ENCODE measurements at places on chromosomes 6 and 20.
A peak's percentile ranks its signal among the peaks of the same experiment; 100 is the strongest.

GRCh38 chr20:49769048-49769581 is 43.5 kb upstream of the SLC9A8 start:
- no peak for DNase-seq

- DNase-seq, result no peak
Measured at GRCh38 chr6:146892613-146893401, 294.0 kb downstream of the ADGB start.

GRCh38 chr6:148723484-148723883 is 23.3 kb upstream of the UST start:
- no peak for DNase-seq

- DNase-seq, result no peak
Measured at GRCh38 chr20:24607402-24607801, 138.0 kb downstream of the SYNDIG1 start.

GRCh38 chr20:33719277-33719988 is 677 bp downstream of the PXMP4 start:
- no peak for DNase-seq

DNA sequence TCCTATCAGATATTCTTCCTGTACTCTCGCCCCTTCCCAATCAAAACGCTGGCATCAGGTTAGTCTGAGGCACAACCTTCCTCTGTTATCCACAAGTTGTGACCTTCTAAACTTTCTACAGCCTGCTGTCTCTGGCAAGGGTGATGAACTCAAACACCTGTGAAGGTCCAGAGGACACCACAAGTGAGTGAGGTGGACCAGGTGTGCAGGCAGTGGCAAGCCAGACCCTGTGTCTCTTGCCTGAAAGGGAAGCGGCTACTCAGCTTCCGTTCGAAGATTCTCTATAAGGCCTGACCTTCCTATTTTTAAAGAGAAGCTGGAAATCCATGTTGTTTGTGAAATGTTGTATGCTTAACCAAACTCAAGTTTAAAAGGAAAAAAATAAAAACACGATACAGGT is 36.8 kb downstream of the GCM1 start:
- no peak for DNase-seq

DNA sequence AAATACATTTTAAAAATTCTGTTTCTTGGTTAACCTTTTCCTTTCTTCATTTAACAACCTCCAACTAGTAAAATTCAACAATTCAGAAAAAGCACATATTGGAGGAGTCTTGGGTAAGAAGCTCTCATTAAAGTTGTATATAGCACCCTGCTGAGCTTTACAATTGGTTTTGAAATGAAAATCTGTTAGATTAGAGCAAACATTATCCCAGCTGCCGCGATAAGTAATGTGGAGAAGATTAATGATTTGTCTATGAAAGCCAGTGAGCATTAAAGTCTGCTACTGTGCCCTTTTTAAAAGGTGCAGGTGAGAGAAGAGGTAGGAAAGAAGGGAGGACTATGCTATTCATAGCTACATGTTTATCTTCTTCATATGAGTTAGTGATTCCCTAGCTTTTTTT is 201.5 kb downstream of the ZFAND3 start:
- no peak for DNase-seq

GRCh38 chr20:58587467-58587866 is 63.6 kb upstream of the STX16 start:
- DNase-seq, result no peak

DNA sequence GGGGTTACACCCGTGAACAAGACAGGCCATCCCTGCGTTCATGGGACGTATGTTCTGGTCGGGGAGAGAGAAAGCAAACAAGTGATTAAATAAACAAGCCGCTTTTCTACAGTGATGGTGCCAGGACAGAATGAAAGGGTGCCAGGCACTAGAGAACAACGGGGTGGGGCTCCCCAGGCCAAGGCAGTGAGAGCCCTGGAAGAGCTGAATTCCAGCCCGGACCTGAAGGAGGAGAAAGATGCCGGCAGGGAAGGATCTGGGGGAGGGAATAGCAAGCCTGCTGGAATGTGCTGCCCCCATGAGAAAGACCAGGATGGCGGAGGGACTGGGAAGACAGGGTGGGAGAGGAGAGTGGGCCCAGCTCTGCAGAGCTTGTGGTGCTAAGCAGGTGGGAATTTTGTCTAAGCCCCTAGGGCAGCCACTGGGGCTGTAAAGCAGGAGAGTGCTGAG is 7.5 kb downstream of the SNAI1 start:
- DNase-seq, result no peak

DNA sequence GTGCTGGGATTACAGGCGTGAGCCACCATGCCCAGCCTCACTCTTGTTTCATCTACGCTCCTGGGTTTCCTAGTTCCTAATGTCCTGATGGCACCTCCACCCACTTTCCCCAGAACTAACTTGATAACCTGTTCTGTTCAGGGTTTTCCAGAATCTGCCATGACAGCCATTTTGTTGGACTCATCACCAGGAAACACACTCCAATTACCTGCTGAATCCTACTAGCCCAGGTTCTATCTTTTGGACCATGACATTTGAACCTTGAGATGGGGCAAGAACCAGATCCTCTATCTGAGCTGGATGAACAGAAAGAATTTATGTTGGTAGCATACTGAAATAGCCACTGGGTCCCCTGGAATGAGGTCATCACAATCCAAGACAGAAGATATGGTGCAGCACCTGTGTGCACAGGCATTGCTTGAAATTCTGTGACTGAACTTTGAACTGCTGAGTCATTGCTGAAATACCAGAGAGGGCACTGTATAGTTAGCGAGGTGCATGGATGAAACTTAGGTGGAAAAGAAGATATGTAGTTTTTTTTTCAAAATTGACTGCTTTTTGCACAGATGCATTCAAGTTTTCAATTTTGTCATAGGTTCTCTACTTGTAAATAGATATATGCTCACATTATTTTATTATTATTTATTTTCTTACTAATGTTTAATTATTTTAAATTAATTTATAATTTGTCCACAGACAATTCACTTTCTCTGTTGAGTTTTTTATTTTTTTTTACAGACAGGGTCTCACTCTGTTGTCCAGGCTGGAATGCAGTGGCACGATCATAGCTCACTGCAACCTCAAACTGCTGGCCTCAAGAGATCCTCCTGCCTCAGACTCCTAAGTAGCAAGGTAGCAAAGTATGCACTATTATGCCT is 42.8 kb upstream of the TASP1 start:
- DNase-seq, result no peak

- no peak for DNase-seq
Measured at GRCh38 chr20:58389968-58390658, 1.1 kb downstream of the VAPB start.

DNA sequence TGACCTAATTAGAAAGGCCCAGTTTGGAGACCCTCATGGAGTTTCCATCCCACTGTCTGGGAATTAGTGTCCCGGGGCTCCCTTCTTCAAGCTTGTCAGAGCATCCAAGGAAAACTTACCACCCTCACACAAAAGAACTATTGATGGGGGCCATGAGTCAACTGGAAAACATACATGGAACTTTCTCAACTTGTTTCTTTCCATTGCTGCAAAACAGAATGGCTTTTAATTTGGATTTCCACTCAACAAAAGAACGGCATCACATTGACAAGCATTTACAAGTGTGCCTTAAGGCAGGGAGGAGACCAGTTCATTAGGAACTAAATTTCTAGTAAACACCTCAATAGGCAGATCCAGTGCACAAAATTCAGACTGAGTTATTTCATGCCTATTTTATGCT is 289.1 kb upstream of the PREP start:
- DNase-seq, result no peak

GRCh38 chr6:147564556-147564955 is 56.1 kb downstream of the SAMD5 start:
- DNase-seq, result no peak

- DNase-seq, result peak; percentile 2
Measured at GRCh38 chr6:17281100-17281496, at the start of gene RBM24. TSS of gene RBM24 (plus strand) at chr6:17281361. CDS start at chr6:17281582, 221 bp downstream.

DNA sequence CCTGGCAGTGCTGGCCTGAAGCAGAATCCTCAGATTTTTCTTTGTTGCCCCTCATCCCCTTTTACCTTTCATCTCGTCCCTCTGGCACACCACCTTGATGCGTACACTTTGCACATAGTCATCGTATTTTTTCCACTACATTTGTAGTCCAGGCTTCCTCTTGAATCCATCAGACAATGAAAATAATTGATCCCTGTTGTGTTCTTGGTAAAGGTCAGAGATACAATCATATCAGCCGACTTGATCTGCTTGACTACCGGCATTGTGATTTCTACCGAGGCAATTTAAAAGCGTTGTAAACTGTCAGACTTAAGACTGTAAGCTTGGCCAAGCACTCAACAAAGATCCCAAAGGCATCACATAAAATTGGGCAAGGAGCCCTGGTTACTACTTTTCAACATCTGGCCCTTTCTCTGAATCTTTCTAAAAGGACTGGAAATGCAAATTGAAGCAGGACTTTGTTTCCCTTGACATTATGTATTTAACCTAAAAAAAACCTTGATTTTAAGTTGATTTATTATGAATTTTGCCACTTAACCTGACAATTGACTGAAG is 512.6 kb downstream of the LMBRD1 start:
- no peak for DNase-seq

- DNase-seq, result no peak
Measured at GRCh38 chr20:2626853-2627541, 25.4 kb upstream of the NOP56 start.

- no peak for DNase-seq
Measured at GRCh38 chr6:63391203-63391970, 71.6 kb upstream of the LGSN start.

DNA sequence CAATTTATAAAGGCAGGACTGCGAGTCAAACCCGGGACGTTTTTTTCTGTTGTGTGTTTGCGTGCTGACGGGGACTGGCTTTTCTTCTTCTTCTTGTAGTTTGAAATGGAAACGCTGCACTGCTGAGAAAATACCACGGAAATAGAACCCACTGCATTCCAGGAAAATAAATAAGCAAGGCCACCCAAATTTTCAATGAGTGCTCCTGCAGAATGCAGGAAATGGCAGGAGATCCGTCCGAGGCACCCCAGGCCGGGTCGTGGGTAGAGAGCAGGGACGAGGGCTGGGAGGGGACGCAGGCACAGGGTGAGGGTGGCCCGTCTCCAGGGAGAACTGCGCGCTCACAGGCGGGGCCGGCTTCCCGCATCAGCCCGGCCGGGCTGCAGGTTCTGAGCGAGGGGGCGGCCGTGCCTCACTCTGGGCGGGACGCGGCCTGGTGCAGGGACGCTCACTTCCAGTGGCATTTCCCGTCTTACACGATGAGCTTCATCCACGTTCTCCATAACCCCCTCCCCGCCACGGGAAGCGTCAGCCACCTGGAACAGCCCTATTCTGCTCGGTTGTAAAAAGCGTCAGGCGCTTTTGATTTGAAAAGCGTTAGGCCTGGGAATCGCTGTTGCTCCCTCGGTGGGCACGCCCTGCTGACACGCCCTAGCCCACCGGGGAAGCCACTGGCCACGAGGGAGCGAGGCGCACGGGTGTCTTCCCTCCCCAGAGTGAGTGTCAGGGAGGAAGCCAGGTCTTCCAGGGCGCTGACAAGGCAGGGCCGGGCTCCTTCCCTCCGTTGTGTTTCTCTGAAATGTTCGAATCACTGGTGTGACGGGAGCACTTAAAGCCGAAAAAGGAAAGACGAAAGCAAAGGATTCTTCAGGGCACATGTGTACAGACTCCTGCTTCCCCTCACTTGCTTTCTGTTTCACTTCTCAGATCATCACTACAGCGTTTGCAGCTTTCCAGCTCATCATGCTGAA is 17.9 kb upstream of the EXOC2 start:
- DNase-seq, result peak; percentile 18

DNA sequence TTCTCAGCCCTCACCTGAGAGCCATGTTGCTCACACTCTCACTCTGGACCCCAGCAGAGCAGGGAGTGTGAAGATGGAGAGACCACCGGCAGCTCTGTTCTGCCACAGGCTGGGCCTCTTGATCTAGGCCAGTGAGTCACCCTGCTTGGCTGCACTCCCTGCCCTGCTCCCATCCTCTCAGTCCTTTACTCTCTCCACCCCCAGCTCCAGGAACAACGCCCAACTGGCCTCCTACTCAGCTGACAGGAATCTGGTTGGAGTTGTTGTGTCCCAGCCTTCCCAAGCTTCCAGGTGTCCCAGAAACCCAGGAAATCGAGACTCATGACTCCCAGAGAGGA is at the start of gene PSORS1C1:
Gene PSORS1C1, plus strand, starts transcription at position 260 of the 338 bp plus-strand sequence. CDS start 14,833 bp downstream, outside the sequence.
- no peak for DNase-seq

DNA sequence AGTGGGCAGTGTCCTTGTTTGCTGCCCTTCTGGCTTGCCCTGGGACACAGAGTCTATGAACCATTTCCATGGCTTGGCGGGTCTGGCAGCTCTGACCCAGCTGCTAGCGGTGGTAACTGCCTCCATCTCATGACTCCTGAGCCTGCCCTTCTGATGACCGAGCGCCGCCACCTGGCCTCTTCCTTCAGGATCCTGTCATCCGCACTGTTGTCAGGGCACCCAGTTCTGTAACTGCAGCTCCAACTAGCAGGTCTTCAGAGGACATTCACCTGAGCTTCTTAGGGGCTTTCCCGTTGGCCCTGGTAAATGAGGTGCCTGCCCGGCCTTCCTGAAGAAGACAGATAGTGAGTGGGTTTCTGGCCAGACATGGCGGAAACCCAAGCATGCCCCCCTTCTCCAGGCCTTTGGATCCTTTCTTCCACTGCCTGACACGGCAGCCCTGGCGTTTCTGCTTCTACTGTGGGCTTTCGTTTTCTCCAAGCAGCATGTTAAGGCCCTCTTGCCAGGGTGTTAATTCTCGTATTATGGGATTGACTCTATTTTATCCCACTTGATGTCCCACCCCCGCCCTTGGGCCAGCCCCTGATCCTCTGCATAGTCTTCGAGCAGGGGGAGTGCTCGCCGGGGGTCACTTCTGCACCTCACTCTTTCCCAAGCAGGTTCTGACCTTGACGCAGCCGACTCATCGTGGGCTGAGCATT is 24.7 kb downstream of the PACSIN1 start:
- DNase-seq, result no peak

DNA sequence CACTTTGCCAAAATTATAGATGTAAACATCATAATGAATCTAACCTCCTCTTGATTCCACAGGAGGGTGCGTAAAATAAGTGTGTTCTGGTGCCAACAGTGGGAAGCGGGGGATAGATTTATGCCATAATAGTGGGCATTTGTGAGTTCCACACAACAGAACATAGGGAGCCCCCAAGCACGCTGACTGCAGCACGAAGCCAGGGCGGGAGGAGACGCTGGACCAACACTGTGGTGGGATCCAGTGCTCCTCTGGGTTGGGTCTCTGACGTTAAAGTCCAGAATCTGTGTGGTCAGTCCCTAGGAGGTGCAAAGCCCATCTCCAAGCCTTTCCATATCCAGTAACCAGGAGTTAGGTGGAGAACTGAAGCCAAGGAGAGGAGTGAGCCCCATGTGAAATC is 1.8 kb upstream of the TTLL2 start:
- no peak for DNase-seq

DNA sequence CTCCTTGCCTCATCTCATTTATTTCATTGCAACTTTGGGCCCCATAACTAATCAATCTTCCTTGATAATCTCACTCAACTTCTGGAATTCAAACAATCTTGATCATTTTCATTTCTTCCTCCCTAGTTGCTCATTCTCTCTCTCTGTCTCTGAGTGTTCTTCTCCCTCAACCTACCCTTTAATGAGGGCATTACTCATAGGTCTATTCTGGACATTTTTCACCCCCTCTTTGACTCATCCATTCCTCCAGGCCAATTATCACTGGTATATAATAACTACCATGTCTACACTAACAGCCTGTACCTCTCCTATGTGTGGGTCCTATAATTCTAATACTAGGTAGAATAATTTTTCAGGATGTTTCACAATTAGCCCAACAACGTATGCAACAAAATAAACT is 78.8 kb downstream of the COL21A1 start:
- DNase-seq, result no peak
